ENCODE measurements at places on chromosomes 3 and 15.

- DNase-seq = peak; percentile 53
These were observed 79.6 kb downstream of the DHX36 start for GRCh38 chr3:154244644-154245043.

- DNase-seq = no peak
These were observed 79.3 kb upstream of the SKOR1 start for GRCh38 chr15:67746022-67746421.

DNA sequence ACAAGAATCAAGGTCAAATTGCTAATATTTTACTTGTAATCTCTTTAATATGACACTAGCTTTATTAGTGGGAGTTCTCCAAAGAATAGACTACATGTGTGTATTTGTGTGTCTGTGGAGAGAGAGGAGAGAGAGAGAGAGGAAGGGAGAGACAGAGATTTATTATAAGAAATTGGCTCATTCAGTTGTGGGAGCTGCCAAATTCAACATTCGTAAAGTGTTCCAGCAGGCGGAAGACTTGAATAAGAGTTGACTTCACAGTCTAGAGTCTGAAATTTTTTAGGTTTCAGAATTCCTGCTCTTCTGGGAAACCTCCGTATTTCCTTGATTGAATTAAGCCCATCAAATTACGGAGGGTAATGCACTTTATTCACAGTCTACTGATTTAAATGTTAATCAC, 4.7 kb upstream of the CLDN1 start:
- peak; percentile 18 for DNase-seq

- DNase-seq = no peak
These were observed 6.3 kb downstream of the ABCC5 start for GRCh38 chr3:184011230-184011876.

GRCh38 chr15:88230823-88231222, 25.7 kb downstream of the NTRK3 start:
- DNase-seq = no peak

DNA sequence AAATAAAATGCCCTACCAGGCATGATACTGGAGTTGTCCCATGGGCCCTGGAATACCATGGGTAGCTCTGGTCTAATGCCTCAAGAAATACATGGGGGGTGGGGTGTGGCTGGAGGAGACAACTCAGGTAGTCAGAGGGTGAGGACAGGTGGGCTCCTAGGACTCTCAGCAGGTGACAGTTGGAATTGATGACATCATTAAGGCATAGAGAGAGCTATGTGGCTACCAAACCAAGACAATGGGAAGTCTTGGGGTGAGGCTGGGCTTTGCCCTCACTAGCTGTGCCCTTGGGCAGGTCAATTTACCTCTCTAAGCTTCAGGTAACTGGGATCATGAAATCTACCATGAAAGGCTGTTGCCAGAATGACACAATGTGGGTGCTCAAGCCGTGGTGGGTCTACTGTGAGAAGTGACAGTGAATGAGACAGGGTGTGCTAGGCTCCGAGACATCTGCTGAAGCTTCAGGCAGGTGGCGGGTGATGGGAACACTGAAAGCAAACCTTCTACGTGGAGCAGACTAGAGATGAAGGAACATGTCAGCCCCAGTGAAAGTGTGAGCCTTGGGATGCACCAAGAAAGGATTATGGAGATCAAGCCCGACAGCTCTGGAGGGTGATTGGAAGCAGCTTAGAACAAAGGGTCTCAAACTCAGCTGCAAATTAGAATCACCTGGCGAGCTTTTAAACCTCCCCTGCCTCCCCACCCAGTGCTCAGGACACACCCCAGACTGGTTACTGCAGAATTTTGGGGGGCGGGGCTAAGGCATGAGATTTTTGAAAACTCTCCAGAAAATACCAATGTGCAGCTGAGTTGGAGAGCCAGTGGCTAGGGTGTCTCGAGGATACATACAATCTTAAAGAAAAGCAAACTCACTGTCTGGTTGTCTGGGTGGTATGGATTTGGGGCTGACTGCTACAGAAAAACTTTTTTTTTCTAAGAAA, 21.5 kb downstream of the SLC6A20 start:
- DNase-seq = no peak

DNA sequence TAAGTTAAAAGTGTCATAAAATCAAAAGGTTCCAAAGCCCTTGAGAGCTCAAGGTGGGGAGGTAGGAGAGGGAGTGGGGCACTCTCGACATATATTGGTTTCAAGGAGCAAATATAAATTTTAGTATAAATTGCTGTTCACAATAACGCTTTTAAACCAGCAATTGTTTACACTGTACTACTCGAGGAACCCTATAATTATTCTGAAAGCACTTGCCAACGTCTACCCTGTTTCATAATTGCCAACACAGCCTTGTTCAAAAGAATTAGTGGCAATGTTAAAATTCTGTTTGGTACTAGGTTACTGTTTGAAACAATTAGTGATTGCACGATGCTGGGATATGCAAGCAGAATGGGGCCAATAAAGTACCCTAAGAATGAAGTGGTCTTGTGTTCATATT, 76.3 kb upstream of the ICE2 start:
- DNase-seq = no peak

DNA sequence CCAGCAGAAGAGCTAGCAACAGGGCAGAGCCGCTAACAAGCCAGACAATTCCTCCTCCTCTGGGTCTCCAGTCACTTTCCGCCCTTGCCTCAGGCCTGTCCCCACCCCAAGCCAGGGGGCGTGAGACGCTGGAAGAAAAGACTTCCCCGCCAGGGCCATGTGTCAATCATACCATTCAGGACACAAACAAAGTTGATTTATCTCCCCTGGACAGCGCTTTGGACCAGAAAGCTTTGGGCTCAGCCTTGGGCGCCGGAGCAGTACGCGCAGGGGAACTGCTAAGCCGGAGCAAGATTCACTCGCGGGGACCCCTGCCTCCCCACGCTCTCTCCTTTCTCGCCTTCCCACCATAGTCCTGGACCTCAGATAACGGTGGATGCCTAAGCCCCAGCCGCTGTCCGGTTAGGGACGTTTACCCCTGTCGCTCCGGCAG, 479 bp downstream of the LRRC2 start:
- no peak for DNase-seq

GRCh38 chr3:190178779-190179178, 58.1 kb upstream of the P3H2 start:
- no peak for DNase-seq

DNA sequence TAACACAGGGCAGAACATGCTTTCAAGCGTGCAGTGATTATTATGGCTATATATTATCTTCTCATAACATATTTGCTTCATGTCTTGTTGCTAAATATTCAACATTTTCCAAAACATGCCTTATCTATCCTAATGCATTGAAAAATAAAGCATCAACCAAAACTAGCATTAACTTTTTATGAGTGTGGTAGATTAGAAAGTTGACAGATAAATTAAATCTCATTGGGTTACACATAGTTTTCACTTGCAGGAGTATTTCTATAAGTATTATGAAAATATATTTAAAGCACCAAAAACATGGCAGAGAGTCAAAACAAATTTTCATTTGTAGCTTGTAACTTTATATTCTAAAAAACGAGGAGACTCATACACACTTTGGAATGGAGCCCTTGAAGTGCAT, 141.5 kb downstream of the CADM2 start:
- DNase-seq = no peak

GRCh38 chr3:13005301-13005700, 67.9 kb downstream of the IQSEC1 start:
- no peak for DNase-seq

GRCh38 chr15:36407647-36408046, 171.8 kb upstream of the CDIN1 start:
- DNase-seq = peak; percentile 88

DNA sequence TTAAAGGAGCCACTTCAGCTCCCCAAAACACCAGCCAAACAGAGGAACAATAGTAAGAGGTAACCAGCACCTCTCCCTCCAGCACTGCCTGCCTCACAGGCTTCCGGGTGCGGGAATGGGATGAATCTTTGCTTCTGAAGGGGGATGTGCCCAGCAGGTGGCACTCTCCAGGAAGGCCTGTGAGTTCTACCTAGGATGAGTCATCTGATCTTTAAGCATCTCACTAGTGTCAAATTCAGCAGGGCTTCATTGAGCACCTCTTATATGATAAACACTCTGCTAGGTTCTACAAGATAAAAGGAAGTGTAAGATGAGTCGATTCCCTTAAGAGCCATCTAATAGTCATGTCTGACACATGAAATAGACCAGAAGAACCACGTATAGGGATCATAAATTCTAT, 237.4 kb upstream of the UMPS start:
- DNase-seq = peak; percentile 77

- DNase-seq = no peak
These were observed 309.1 kb downstream of the ZBTB20 start for GRCh38 chr3:114838025-114838424.

GRCh38 chr3:27353221-27353620, 16.0 kb downstream of the NEK10 start:
- DNase-seq = no peak

DNA sequence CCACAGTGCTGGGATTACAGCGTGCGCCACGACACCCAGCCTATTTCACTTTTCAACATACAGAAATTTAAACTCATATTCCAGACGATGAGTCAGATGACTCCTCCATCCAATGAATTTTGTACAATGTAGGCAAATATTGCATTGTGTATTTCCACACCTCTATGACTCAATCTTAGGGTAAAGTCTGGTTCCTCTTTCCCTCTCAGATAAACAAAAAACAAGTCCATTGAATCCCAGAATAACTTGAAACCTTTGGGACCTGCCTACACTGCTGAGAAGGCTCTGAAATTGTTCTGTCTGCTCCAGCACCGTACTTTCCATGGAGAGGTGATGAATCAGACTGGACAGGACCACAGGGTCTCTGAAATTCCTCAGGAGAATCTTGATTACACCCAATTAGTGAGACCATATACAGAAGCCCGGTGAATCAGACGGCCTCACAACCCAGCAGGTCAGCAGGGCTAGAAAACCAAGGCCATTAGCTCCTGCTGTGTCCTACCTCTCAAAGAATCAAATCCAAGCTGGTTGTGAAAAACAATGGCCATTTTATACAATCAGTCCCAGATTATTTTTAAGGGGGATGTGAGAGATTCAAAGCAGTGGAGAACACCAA, 112.6 kb downstream of the ERC2 start:
- DNase-seq = peak; percentile 4

GRCh38 chr3:61060411-61060861, 190.8 kb downstream of the FHIT start:
- no peak for DNase-seq

GRCh38 chr15:48388910-48389309, 57.7 kb downstream of the DUT start:
- no peak for DNase-seq

DNA sequence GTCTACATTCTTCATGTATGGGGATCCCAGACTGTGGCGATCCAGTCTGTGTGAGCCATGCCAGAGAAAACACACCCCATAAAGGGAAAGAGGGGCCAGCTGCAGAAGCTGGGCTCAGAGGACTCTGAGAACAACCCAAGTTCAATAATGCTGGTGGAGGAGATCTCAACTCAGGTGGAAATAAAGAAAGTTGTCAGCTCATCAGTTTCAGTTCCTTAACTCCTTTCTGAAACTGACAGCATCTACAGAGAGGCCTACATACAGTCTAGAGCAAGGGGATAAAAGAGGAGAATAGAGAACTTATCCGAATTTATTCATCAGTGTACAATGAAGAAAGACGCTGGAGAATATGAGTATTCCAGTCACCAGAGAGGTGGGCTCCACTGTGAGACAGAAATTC, 77.0 kb downstream of the NTRK3 start:
- DNase-seq = no peak

DNA sequence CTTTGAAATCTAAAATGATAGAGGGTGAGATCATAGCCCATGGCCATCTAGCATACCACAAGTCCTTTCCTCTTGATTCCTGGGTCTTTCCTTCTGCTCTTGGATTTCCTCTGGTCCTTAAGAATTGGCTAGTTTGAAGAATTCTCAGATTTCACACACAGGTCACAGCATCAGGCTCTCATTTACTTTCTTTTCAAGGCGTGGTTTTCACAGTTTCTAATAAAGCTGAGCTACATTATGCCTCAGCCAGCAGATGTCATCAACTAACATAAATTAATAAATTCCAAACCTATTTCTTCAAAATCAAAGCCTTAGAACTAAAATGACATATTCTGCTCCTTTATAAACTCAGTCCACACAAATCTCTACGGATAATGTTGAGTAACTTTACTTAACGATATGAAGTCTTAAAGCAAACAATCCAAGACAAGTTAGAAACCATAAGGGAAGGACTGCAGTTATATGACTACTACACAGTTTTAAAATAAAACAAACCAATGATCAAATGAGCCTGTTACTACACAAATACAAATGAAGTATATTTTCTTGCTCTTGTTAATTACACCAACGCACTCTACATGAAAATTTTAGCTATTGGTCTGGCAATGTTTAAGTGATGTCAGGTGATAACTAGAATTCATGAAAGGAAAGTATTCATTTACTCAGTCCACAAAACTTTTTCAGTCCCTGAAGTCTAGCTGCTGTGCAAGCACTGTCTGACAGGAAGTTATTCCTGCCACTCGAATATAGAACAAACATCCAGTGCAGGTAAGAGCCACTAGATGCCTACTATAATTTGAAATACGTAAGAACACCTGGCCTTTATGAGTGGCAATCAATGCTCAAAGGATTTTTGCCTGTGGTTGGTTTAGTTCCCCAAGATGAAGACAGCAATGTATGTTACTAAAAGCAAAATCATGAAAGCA, 9.2 kb downstream of the CCDC14 start:
- no peak for DNase-seq

Data from M059J (cell line).